Activated CD8-positive, alpha-beta memory T cell treated with anti-CD3 and anti-CD28 coated beads, Interleukin-2, amount 10 ng/mL, durations not matched to agents 7 days and 5 days (primary cell): ENCODE measurements at places on chromosomes 16 and 17.

DNA sequence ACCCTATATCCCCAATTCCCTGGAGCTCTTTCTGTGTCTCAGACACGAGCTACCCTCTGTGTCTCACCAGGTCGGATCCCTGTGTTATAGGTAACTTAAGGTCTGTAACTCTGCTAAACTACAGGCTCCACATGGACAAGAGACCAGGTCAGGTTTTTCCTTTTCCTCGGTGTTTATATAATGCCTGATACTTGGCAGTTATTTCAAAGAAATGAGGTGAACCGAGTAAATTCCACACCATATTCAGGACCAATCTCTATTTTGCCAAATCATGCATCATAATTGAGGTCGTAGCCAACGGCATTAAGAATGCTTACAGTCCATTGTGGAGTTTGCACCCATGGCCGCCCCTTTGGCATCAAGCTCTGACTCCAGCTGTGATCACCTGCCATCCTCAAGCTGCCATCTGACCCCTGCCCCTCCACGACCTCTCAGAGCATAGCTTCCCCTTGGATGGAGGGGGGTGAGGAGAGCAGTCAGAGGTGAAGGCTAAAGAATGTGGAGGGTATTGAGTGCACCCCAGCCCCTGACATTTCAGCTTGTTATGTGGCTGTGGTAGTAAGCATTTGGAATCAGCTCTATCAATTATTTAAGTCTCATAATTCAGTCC, 434.7 kb upstream of the RBFOX1 start:
- DNase-seq, result no peak

GRCh38 chr16:87160701-87161337, 156.4 kb downstream of the C16orf95 start:
- DNase-seq, result no peak

DNA sequence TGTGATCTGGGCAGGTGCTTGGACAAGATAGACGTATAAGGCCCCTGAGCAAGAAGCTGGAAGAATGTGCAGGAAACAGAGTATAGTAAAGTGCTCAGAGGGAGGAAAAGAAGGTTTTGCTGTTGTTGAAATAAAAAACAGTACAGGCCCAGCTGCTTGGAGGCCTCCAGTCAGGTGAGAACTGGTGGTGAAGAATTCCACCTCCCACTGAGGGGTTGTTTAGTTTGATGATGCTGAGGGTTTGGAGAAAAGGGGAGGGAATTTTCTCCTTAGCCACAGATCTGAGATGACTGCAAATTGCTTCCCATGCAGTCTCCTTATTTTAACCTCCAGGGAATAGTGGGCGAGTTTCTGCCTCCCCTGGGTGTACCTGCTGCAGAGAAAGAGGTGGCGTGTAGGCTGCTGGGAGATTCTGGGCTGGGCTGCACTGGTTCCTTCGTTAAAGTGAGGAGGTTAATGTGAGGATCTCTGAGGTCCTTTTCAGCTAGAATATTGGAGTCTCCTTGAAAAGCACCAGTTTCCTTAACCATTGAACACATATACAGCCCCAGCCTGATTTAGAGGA, 25.8 kb downstream of the SMPD3 start:
- no peak for DNase-seq

- no peak for DNase-seq
Observed at GRCh38 chr16:81882559-81882958, 103.5 kb downstream of the PLCG2 start.

GRCh38 chr16:11356573-11357331, 11.5 kb downstream of the RMI2 start:
- DNase-seq, result peak; percentile 70

DNA sequence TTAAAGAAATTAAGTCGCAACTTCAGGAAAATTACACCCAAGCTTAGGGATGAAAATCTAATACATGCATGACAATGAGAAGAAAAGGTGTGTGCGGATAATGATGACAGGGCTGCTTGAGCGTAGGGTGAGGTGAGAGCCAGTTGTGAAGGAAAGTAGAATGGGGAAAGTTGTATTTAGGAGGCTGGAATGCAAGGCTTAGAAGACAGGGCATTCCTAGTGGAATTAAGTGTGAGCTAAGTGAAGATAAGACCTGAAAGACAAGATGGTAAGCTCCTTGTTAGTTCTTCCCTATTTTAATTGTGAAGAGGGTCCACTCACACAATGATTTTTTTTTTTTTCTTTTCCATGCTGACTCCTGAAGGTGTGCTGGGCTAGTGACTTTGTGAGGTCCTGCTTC, 519.5 kb upstream of the SALL1 start:
- no peak for DNase-seq

DNA sequence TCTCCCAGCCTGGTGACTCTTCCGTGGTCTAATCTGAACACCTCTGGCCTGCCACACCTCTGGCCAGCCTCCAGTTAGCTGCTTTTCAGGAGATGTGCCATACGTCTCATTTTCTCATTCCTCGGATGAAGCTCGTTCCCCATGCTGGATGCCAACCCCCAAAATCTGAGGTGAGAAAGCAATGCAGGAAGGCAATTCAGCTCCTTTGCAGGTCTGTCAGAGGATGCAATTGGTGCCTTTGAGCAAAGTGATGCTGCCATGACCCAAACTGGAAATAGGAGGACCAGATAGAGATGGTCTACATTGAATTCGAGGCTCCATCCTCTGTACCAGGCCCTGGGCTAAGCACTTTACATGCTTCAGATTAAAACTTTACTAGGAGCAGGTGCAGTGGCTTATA, 11.0 kb upstream of the CUEDC1 start:
- DNase-seq, result no peak

DNA sequence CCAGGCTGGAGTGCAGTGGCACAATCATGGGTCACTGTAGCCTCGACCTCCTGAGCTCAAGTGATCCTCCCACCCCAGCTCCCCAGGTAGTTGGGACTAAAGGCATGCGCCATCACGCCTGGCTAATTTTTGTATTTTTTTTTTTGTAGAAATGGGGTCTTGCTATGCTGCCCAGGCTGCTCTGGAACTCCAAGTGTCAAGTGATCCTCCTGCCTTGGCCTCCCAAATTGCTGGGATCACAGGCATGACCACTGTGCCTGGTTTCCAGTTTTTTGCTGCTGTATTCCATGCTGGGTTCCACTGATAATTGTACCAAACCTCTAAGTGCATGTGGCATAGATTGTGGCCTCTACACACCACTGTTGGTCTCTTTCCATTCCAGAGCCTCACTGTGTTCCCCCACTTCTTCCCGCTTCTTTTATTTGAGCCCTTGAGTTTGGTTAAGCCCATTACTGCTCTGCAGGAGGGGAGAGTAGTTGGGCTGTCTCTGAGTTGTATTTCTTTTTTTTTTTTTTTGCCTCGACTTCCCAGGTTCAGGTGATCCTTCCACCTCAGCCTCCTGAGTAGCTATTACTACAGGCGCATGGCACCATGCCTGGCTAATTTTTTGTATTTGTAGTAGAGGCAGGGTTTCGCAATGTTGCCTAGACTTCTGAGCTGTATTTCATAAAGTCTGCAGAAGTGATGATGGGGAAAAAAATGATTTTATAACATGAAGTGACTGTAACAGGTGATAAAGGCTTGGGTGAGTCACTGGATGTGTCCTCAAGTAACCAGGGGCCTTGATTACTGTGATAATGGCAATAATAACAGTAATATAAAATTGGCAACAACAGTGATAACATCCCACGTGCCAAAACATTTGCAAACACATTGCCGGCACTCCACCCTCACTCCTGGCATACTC, 30.0 kb downstream of the EEF2K start:
- DNase-seq, result no peak

- no peak for DNase-seq
Observed at GRCh38 chr16:89277641-89278341, 60.3 kb downstream of the ZNF778 start.

DNA sequence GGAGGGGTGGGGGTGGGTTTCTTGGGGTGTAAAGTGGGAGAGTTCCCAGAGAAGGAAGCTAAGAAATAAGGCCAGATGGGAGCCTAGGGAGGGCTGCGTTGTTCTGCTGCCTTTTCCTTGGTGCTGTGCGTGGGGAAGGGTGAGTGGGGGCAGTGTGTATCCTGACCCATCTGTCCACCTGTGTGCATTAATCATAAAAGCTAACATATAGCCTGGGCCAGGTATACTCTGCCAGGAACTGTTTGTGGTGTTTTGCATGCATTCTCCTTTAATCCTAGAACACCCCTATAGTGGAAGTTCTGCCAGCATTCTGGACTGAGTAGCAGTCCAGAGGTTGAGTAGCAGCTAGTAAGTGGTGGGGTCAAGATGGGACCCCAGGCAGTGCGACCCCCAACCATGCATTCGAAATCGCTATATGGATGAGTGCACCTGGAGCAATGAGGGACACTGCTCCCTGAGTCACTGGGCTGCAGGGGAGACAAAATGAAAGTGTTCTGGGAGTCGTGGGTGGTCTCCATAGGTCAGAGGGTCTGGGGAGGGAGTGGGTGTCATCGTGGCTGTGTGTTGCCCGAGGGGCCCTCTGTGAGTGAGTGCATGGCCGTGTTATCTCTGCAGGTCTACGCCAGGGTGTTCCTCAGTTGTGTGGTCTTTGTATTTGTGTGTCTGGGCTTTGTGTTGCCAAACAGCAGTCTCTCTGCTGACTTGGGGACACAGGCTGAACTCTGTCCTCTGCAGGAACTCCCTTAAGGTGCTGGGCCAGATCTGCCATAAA, 1.3 kb downstream of the ERBB2 start:
- no peak for DNase-seq

GRCh38 chr17:15954222-15954621, 9.3 kb downstream of the ADORA2B start:
- no peak for DNase-seq

- no peak for DNase-seq
Observed at GRCh38 chr17:39222151-39222550, 3.6 kb downstream of the STAC2 start.

DNA sequence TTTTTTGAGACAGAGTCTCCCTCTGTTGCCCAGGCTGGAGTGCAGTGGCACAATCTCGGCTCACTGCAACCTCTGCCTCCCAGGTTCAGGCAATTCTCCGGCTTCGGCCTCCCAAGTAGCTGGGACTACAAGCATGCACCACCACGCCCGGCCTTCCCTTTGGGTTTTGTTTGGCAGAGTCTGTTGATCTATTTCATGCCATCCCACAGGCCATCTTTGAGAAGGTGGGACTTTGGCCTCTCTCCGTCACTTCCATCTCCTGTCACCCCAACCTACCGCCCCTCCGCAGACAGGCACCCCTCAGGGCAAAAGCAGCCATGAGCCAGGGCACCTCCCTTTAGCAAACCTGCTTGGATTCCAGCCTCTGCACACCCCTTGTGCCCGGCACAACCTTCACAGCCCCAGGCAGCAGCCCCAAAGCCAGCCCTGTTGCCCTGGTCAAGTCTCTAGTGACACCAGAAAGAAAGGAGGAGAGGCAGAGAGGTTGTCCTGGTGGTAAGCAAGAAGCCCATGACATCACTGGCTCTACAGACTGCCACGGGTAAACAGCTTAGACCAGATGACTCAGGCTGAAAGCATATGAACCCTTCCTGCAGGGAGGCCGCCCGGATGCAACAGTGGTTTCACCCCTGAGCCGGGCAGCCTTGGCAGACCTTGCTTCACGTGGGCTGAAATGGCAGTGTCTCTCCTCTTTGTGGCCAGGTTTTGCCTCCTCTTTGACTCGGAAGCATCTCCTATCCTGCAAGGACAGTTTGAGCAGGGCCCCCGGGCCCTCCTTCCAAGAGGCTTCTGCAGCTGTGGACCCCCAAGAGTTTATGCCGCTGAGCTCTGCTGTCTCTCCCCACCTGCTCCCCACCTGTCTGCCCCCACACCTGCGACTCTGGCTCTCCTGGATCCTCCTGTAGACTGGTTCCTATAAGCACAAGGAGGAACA, 8.1 kb upstream of the TIMP2 start:
- DNase-seq, result peak; percentile 86

DNA sequence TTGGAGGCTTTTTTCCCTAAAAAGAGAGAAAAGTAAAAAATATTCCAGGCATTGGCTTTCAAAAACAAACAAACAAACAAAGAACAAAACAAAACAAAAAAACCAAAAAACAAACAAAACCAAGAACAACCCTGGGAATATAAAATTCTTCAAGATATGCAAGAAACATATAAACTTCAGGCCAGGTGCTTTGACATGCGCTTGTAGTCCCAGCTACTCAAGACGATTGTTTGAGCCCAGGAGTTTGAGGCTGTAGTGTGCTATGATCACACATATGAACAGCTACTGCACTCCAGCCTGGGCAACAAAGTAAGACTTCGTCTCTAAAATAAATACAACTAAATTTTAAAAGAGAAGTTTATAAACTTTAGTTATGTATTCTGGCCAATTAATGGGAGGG, 52.5 kb upstream of the TEX2 start:
- no peak for DNase-seq

- DNase-seq, result no peak
Observed at GRCh38 chr16:79751471-79752184, 151.1 kb upstream of the MAF start.

GRCh38 chr16:4797805-4798252, 2.7 kb downstream of the SMIM22 start:
- DNase-seq, result no peak

- no peak for DNase-seq
Observed at GRCh38 chr16:69240331-69240730, 53.4 kb downstream of the SNTB2 start.

GRCh38 chr17:61303817-61304096, 95.9 kb upstream of the TBX2 start:
- DNase-seq, result no peak

DNA sequence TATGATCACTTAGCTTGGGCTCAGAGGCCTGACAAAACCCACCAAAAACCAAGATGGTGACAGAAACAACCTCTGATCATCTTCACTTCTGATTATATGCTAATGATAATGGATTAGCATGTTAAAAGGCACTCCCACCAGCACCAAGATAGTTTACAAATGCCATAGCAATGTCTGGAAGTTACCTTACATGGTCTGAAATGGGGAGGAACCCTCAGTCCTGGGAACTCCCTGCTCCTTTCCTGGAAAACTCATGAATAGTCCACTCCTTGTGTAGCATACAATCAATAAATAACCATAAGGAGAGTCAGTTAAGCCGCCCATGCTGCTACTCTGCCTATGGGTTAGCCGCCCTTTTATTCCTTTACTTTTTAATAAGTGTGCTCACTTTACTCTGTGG, 120.0 kb upstream of the HS3ST4 start:
- no peak for DNase-seq

DNA sequence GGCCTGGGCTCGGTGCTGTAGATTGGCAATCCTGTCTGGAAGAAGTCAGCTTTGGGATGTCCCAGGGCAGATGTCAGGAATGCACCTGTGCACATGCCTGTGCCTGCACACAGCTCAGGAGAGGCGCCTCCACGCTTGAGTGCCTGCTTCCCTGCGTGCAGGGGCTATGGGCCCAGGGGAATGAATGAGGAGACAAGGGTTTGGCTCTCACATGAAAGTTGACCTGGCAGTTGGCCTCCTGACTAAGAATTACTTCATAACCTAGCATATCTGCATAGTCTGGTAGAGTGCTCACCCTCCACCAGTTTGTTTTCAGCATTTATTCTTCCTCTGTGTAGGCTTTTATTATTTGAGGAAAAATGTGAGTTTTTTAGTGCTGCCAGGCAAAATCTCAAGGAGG, 50.0 kb downstream of the PLD6 start:
- DNase-seq, result no peak

- no peak for DNase-seq
Observed at GRCh38 chr17:58679263-58680037, 12.4 kb downstream of the TEX14 start.

- DNase-seq, result no peak
Observed at GRCh38 chr16:27311448-27311830, 2.3 kb upstream of the IL4R start.
